ENCODE measurements at places on chromosomes 2 and 18.

DNA sequence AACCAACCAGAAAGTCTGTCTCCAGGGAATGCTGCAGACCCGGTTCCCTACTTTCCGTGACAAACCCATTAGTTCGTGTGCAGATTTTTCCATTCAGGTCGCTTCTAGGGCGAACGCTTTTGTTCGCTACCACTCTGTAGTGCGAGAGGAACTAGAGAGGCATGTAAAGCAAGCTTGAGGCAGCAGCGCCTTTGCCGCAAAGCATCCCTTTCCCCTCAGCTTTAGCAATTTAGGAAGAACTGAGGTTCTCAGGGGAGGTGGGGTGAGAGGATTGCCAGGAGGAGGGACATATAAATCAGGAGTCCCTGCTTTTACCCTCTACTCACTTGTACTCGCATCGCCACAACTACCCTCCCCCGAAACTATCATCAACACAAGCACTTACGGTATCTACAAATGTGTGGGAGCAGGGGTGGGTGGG is 748 bp upstream of the ZNF804A start:
- DNase-seq = no peak

DNA sequence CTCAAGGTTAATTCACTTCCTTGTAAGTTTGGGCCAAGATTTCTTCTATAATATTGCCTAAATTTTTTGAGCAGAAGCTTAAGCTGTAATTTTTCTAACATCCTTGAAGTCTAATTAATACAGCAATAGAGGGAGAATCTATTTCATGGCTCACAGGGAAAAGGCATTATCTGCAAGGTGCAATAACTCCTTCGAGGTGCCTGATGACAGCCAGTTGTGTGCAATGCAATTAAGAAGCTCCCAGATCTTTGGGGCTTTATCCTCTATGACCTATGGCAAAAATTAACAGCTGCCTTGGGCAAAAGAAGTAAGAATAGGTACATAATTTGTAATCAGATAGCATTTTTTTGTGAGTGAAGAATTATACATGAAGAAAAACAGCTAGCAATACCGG is 554.6 kb upstream of the SALL3 start:
- no peak for DNase-seq

DNA sequence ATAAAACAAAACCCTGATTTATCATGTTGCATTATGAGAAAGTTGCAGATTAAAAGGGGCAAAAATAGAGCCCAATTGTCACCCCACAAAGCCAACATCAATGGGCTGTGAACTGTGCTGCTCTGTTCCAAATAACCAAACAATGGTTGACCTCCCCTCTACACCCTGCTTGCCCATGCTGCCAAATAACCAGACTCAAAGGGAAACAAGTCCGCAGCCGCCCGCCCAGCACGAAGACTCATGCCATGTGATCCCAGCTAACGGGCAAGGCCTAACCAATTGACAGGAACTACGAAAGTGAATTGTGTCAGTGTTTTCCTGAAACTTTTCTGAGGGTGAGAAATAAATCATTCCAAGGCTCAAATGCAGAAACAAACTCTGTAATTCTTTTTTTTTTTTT is 97.9 kb upstream of the RIOK3 start:
- DNase-seq = no peak

GRCh38 chr2:162215162-162215561 is 28.1 kb downstream of the FAP start:
- DNase-seq = no peak

DNA sequence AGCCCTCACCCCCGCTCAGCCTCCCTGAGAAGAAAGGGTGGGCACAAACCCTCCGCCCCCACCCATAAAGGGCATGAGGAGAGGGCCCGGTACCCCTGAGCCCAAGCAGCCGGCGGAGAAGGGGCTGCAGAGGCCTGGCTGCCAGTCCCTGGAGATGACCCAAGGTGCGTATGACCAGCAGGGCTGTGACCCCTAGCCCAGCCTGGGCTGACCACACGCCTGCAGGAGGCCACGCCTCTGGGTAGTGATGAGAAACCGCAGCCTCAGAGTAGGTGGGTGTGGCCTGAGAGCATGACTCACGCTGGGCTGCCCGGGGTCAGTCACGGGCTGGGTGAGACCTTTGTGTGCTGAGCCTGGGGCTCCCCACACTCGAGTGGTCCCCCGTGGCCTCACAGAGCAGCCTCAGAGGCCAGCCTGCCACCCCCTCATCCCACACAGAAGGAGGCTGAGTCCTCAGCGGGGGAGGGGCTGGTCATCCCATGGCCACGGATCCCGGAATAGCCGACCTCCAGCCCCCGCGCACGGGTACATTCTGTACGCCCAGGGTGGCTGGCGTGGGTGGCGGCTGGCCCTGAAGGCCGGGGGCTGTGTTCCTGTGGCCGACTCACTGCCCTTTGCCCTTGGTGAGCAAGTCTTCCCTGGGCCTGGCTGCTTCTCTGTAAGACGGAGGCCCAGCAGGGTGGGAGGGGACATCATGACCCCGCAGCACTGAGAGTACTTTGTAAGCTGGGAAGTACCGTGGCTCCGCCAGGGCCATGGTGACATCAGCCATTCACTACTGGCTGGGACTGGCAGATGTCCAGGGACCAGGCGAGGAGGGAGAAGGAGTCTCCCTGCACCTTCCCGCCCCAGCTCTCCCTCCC is 110.8 kb upstream of the OTOS start:
- no peak for DNase-seq

DNA sequence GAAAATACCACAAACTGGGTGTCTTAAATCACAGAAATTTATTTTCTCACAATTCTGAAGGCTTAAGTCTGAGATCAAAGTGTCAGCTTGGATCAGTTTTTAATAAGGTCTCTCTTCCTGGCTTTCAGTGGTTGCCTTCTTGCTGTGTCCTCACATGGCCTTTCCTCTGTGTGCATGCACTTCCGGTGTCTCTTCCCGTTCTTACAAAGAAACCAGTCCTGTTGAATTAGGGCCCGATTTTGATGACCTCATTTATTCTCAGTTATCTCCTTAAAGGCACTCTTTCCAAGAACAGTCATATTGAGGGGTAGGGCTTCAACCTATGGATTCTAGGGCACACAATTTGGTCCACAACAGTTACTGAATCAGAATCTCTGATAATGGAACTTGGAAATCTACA is 5.4 kb upstream of the XIRP2 start:
- no peak for DNase-seq

DNA sequence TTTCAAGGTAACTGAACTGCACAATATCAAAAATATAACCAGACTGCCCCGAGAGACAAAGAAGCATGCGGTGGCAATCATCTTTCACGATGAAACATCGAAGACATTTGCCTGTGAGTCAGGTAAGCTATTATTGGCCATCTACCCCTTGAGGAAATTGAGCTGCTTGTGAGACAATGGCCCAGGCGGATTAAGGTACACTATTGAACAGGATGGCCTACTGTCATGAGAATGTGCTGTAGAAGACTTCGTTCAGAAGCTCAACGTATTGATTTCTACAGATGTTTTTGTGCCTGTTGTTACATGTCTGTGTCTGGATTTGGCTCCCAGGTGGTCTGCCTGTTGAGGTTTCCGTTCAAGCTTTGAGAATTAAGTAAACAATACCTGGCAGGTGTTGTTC is 198.7 kb downstream of the DOK6 start:
- DNase-seq = no peak

DNA sequence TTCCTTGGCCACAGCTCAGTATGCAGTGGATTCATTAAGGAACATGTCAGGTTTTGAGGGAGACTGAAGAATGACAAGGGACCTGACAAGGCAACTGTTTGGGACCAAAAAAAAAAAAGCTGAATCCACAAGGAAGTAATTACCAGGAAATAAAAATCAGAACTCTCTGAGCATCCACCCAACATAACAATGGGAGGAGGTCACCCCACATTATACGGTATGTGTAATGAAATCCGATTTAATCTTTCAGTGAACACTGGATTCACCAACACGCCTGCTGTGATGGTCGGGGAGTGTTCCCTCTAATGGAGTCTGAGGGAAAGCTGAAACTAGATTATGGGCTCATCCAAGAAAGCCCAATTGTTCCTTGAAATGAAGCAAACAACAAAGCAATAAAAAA is 329.3 kb downstream of the ETAA1 start:
- no peak for DNase-seq

- DNase-seq = no peak
These were observed 78.2 kb downstream of the BCL11A start for GRCh38 chr2:60475123-60475830.

DNA sequence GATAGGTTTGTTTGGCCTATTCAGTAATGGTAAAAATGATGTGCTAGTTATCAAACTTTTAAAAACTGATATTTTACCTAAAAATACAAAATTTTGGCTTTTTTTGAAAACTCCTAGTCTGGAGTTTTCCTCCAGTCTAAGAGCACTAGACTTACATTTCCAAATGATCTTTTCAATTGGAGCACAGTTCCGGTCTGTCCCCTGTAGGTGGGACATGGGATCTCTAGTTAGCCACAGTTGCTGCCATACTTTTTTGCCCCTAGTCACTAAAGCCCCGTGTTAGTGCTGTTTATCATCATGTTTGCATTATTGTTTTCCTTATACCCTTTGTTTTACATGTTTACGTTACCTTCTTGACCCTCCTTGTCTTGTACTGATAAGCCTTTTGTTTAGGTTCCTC is 52.4 kb downstream of the RELCH start:
- DNase-seq = no peak

- no peak for DNase-seq
These were observed 195.4 kb upstream of the CWC22 start for GRCh38 chr2:180202467-180202951.

- DNase-seq = no peak
These were observed 26.1 kb upstream of the SLC38A11 start for GRCh38 chr2:164981217-164981990.

DNA sequence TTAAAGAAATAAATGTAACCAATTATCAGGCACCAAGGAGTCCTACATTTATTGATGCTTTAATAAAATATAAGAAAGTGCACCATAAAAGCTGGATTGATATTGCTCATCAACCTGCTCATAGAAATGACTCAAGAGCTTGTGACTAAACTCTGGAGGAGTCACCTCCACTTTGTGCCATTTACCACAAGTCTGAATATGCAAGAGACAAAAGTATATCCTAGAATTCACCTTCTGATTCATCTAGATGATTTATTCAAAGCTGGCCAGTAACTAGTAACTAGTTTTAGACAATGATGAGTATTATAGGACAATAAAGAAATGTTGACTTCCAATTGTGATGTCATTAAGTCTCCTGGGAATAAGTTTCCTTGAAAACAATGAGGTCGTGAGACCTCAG is 146.0 kb upstream of the SOX11 start:
- DNase-seq = no peak

- no peak for DNase-seq
These were observed 1.3 kb downstream of the ITM2C start for GRCh38 chr2:230865766-230866755.

GRCh38 chr2:239222312-239222660 is 178.5 kb downstream of the HDAC4 start:
- no peak for DNase-seq

GRCh38 chr2:208929139-208929864 is 494.5 kb upstream of the MAP2 start:
- DNase-seq = no peak

DNA sequence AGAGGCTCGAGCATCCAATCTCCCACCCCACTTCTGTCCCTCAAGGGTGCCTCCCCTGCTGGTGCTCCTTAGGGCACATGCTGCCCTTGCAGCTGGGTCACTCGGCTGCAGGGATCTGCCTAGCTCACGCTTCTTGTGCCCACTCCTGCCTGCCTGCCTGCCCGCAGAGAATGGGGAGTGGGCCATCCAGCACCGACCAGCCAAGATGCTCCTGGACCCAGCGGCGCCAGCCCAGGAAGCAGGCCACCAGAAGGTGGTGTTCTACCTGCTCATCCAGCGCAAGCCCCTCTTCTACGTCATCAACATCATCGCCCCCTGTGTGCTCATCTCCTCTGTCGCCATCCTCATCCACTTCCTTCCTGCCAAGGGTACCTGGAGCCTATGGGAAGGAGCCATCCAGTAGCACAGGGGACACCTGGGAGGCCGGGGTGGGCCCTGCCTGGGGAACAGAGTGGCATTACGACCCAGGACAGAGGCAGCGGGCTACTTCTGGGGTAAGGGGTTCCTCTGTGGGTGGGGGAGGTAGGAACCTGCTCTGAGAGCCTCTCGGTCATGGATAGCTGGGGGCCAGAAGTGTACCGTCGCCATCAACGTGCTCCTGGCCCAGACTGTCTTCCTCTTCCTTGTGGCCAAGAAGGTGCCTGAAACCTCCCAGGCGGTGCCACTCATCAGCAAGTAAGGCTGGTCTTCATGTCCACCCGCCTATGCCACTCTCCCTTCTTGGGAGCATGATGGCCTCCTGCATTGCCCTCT is 3.4 kb downstream of the CHRNG start:
- DNase-seq = no peak

DNA sequence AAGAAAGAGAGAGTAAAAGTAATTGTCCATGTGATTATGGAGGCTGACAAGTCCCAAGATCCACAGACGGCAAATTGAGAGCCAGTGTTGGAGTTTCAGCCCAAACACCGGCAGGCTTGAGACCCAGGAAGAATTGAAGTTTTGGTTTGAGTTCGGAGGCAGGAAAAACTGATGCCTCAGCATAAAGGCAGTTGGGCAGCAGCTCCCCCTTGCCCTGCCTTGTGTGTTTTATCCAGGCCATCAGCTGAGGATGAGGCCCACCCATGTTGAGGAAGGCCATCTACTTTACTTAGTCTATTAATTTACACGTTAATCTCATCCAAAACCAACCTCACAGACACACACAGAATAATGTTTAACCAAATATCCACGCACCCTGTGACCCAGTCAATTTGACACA is 64.6 kb upstream of the SERPINE2 start:
- no peak for DNase-seq

GRCh38 chr2:14480906-14481305 is 151.6 kb upstream of the LRATD1 start:
- no peak for DNase-seq

GRCh38 chr2:189258616-189259365 is 79.2 kb upstream of the COL5A2 start:
- DNase-seq = no peak

GRCh38 chr18:50559752-50560680 is at the start of gene MAPK4:
TSS of gene MAPK4 (plus strand) at chr18:50560087. CDS start at chr18:50663959, 103,872 bp downstream.
- no peak for DNase-seq

GRCh38 chr2:229810786-229811185 is 96.4 kb upstream of the DNER start:
- no peak for DNase-seq

- DNase-seq = no peak
These were observed 187.5 kb upstream of the CRIM1 start for GRCh38 chr2:36168115-36168514.

GRCh38 chr2:186442885-186443284 is 43.2 kb upstream of the ZC3H15 start:
- no peak for DNase-seq

- no peak for DNase-seq
These were observed 101.2 kb downstream of the PXDN start for GRCh38 chr2:1642993-1643619.

GRCh38 chr2:127104881-127105655 is 1.9 kb downstream of the BIN1 start:
- no peak for DNase-seq

- no peak for DNase-seq
These were observed 1.2 kb downstream of the NEMP2 start for GRCh38 chr2:190533175-190533967.

DNA sequence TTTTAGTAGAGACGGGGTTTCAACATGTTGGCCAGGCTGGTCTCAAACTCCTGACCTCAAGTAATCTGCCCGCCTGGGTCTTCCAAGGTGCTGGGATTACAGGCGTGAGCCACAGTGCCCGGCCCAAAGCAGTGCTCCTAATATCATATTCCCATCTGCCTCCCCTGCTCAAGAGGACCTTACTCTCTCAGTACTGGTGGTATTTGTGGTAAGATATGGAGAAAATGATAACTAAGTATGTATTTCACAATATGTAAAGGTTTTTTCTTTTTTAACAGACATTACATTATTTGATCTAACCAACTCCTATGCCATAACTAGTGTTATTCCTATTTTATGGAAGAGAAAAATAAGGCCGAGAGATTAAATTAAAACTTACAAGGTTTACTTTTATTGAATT is 201.0 kb downstream of the CAMKMT start:
- no peak for DNase-seq
